ENCODE measurements at places on chromosomes 1 and 21.

- DNase-seq: no peak
Measured at GRCh38 chr1:235873045-235873444, 6.3 kb upstream of the LYST start.

GRCh38 chr1:118204648-118205047 is 19.6 kb upstream of the SPAG17 start:
- DNase-seq: no peak

GRCh38 chr21:14084068-14084501 is 126.7 kb downstream of the LIPI start:
- no peak for DNase-seq

DNA sequence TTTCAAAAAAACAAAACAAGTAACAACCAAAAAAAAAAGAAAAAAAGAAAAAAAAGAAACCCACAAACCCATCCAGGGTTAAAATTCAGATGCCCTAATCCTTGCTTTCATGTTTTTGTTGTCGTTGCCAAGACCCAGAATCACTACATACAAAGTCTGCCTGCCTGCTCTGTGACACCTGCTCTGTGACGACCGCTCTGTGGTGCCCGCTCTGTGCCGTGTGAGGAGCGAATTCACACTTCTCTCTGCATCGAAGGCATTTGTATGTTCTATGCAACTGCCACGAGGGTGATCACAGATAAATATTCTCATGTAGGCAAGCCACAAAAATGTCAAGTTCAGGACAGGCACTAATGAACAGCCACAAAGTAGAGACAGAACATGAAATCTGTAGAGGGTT is 178.6 kb downstream of the SLC45A1 start:
- no peak for DNase-seq

DNA sequence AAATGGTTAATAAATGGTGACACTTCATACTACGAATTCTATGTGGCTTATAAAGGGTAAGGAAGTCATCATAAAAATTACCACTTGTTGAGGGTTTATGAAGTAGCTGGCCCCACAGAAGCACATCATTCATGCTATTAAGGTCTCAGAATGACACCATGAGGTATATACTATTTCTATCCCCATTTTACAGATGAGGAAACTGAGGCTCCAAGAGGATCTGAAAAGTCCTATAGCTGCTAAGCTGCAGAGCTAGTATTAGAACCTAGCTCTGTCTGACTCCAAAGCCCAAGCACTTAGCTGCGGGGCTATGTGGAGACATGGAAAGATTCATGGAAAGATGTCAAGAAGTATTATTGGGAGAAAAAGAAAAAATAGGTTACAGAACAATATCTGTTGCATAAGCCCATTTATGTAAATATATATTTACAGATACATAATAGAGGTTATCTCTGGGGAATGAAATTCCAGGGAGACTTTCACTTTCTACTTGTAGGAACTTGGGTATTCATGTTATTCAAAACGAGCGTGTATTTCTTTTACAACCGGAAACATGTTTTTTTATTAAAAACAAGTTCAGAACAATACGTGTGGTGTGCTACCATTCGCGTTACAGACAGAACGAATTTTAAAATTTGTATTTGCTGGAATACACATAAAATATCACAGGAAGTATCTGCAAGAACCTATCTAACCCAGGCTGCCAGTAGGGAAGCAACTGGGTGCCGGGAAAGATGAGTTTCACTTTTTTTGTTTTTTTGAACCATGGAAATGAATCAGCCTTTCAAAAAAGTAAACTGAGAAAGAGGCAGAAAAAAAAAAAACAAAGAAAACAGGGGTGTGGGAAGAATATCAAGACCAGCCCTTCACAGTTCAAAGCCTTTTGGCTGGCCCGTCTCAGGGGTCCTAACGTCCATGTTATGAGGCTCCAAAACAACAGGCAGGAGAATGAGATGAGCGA is 13.4 kb downstream of the SPOCD1 start:
- peak; percentile 32 for DNase-seq

- no peak for DNase-seq
Measured at GRCh38 chr1:204094313-204094729, 21.4 kb downstream of the SOX13 start.

DNA sequence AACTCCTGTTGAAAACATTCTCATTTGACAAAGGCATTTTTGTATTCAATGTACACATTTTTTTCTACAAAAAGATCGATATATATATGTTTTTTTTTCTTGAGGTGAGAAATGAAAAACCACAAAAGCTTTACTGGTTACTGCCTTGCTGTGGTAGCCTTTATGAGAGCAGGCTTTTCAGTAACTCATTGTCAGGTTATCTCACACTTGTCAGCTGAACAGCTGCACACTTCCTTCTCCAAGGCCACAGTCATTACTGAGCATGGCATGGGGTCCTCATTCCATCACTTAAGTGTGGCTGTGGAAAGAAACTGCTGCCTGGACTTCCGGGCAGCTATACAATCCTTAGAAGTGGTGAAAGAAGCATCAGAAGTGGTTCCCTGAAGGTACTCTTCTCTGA is 169.3 kb upstream of the ZP4 start:
- no peak for DNase-seq

- no peak for DNase-seq
Measured at GRCh38 chr1:33163621-33164519, 18.0 kb downstream of the TRIM62 start.

GRCh38 chr1:23634840-23635651 is 56.6 kb upstream of the RPL11 start:
- DNase-seq: peak; percentile 75

GRCh38 chr21:37829447-37829846 is 86.8 kb downstream of the KCNJ6 start:
- no peak for DNase-seq

- DNase-seq: no peak
Measured at GRCh38 chr1:111733183-111733991, 5.8 kb downstream of the INKA2 start.

GRCh38 chr21:32437729-32438128 is 25.2 kb downstream of the EVA1C start:
- no peak for DNase-seq

DNA sequence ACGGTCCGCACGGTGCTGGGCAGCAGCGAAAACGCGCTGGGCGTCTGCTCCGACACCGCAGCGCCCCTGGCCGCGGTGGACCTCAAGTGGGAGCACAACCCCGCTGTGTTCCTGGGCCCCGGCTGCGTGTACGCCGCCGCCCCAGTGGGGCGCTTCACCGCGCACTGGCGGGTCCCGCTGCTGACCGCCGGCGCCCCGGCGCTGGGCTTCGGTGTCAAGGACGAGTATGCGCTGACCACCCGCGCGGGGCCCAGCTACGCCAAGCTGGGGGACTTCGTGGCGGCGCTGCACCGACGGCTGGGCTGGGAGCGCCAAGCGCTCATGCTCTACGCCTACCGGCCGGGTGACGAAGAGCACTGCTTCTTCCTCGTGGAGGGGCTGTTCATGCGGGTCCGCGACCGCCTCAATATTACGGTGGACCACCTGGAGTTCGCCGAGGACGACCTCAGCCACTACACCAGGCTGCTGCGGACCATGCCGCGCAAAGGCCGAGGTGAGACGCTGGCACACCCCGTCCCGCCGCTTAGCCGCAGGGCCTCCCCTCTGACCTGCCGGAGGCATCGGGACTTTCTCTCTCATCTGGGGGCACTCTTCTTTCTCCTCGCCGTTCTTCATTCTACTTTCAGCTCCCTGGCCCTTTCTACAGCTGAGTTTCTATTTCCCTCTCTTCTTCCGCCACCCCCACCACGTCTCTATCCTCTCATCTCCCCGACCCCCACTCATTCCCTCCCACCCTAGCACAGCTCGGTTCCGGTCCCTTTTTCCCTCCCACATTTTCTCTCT is 1.0 kb downstream of the NPR1 start:
- DNase-seq: no peak

DNA sequence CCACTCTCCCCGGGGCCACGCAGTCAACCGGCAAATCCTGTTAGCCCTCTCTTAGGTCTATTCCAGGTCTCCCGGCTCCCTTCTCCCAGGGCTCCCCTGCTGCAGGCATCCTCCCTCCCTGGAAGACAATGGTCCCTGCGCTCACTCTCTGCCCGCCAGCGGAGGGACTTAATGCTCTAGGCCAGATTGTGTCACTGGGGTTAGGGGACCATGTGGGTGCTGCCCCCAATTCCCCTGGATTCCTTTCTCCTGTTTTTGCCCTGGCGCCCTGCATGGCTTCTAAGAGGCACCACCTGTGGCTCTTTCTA is 8.2 kb downstream of the FAM131C start:
- DNase-seq: no peak

DNA sequence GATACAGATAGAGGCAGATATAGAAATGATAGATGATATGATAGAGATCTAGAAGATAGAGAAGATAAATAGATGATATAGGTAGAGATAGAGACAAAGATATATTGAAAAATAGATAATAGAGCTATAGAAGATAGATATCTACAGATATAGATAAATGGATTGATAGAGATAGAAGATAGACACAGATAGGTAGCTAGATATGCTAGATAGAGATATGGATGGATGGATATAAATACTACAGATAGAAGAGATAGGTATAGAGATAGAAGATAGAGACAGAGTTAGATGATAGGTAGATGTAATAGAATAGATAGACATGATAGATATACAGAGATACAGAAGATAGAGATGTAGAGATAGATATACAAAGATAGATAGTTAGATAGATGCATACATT is 21.4 kb downstream of the TRIM11 start:
- DNase-seq: no peak

GRCh38 chr1:219480011-219480410 is 132.9 kb downstream of the ZC3H11B start:
- no peak for DNase-seq

DNA sequence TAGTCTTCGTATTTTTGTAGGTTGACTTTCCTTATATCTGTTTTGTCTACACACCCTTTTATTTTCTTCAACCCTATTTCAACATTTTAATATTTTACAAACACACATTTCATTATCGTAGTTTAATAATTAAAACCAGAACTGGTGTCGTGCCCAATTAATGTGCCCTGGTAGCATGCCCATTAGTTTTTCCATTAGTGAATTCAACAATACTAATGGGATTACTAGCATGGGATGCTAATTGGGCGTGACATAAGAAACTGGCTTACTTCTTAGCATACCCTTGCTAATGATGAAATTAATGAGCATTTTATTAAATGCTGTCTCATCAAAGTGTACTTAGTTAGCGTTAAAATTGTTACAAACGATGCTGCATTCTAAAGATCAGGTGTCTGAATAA is 332.7 kb downstream of the USH2A start:
- no peak for DNase-seq

DNA sequence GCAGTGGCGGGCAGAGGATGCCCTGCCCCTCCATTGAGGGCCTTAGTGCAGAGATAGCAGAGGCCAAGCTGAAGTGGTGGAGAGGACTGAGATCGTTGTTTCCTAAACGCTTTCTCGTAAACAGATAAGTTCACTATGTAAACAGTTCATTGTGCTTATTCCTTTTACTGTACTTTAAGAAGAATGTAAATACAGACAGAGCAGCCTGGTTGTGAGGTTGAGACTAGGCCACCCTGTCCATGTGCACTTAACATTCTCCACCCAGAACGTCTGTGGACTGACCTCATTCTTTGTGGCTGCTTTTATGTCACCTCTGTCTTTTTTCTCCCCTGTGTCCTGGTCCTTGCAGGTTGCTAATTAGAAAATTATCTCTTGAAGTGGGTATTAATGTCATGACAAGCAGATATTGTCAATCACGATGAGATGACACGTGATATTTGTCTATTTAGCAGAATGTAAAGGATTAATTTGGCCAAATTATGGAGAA is 8.5 kb downstream of the CENPS start:
- DNase-seq: no peak

DNA sequence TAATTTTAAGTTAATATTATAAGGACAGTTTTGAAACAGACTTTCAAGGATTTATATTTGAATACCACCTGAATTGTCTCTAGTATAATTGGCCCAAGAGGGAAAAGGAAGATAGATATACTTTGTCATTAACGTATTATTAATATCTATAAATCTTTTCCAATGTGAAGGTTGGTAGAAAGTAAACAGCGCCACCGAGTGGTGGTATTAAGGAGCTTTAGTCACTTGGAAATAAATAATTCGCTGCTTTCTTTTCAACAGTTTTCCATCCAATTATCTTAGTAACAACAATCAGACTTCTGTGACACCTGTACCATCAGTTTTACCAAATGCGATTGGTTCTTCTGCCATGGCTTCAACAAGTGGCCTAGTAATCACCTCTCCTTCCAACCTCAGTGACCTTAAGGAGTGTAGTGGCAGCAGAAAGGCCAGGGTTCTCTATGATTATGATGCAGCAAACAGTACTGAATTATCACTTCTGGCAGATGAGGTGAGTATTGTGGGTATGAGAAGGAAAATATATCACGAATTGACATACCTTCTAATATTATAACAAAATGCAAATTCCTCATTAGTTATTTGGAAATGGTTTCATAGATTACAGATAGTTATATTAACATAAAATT is 37.7 kb downstream of the SH3GLB1 start:
- DNase-seq: peak; percentile 53

- peak; percentile 77 for DNase-seq
Measured at GRCh38 chr1:156726549-156727226, 1.6 kb upstream of the METTL25B start.

- DNase-seq: no peak
Measured at GRCh38 chr1:30753660-30754123, 3.9 kb downstream of the LAPTM5 start.

- no peak for DNase-seq
Measured at GRCh38 chr1:225476538-225476988, 48.7 kb upstream of the LBR start.

GRCh38 chr1:180175806-180176205 is 21.1 kb downstream of the QSOX1 start:
- no peak for DNase-seq

DNA sequence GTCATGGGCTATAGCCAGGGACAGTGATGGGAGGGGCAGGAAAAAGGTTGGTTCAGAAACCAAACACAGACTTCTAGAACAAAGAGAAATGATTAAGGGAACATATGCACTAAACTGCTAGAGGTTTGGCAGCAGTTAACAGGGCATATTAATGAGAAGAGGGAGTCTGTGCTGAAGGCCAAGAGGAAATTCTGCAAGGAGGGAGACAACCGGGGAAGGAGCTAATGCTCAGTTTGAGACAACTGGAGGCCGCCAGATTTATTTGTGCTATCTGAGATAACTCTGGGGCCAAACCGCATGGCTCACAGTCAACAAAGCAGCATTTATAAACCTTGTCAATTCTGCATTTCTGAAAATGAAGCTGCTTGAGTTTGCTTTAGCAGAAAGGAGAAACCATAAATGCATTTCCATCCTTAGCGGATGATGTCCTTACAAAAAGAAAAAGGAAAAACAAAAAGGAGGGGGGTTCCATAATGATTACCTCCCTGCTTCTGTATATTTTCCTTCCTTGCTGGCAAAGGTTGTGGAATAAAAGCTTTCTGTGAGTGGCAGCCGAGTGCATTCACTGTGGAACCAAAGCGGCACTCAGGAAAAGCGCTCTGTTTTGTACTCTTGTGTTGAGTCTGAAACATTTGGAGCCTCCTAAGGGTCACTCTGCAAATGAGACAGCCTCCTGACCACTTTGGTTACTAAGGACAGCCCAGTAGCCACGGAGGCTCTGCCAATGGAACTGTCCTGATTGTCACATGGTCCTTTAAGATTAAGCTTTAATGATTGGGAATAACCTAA is 70.3 kb downstream of the SIM2 start:
- peak; percentile 25 for DNase-seq
